ENCODE measurements at places on chromosomes 4 and X.

- DNase-seq, result no peak
Observed at GRCh38 chr4:78551420-78552351, at the start of gene ANXA3. Gene ANXA3 (plus strand): TSS chr4:78551770. CDS start chr4:78554474, 2,704 bp downstream.

GRCh38 chr4:118826723-118827444, 9.0 kb downstream of the SEC24D start:
- no peak for DNase-seq

DNA sequence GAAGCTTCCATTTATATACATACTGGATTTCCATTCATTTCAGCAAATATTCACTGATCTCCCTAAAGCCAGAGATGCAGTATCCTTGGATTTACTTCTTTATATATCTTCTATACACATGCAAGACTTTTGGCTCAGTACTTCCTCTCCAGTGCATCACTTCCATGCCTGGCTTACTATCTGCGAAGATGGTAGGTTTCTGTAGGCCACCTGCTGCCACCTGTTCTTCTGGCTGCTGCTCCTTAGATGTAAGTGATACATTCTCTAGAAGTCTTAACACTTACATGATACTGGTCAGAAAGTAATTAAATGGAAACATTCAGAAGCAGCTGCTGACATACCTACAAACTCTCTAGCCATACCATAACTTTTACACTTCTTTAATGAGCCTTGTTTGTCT, 48.9 kb downstream of the TBC1D9 start:
- no peak for DNase-seq

- no peak for DNase-seq
Observed at GRCh38 chr4:188053302-188053701, 56.1 kb downstream of the TRIML2 start.

- no peak for DNase-seq
Observed at GRCh38 chr4:148435654-148436406, 6.4 kb downstream of the NR3C2 start.

GRCh38 chr4:37389967-37390580, 145.5 kb downstream of the NWD2 start:
- DNase-seq, result peak; percentile 69

GRCh38 chr4:53703267-53703655, 112.0 kb upstream of the LNX1 start:
- no peak for DNase-seq

GRCh38 chr4:144667500-144667899, 21.5 kb downstream of the HHIP start:
- no peak for DNase-seq

- no peak for DNase-seq
Observed at GRCh38 chr4:145277011-145277410, 96.6 kb upstream of the OTUD4 start.

DNA sequence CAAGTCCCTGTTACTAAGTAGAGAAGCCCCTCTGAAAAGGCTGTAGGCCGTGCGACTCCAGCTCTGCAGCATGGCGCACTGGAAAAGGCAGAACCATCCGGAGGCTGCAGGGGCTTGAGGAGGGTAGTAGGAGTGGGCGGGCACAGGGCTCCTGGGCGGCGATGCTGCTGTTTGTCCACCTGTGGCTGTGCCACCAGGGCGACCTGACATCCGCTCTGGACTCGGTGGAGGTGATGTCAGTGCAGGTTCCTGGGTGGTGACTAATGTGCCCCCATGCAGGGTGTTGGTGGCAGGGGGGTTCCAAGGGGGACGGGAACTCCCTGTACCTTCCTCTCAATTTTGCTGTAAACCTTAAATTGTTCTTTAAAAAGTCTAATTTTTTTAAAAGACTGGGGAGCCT, 58.3 kb downstream of the PCGF3 start:
- no peak for DNase-seq

- DNase-seq, result no peak
Observed at GRCh38 chrX:57643698-57644097, 36.4 kb downstream of the NLRP2B start.

DNA sequence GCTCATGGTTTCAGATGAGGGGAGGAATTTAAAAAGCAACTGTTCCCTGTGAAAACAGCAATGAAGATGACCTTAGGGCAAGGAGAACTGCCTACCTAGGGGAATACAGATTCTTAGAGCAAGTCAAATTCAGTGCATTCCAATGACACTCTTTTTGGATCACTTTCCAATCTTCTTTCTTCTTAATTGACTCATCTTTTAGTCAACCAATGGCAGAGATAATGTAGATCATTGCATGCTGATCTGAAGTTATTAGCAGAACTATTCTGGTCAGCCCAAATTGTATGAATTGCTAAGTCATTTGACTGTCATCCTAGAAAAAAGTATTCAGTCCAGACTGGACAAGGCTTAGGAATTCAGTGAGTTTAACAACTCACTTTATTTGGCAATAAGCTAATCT, 12.6 kb upstream of the NR3C2 start:
- DNase-seq, result no peak

DNA sequence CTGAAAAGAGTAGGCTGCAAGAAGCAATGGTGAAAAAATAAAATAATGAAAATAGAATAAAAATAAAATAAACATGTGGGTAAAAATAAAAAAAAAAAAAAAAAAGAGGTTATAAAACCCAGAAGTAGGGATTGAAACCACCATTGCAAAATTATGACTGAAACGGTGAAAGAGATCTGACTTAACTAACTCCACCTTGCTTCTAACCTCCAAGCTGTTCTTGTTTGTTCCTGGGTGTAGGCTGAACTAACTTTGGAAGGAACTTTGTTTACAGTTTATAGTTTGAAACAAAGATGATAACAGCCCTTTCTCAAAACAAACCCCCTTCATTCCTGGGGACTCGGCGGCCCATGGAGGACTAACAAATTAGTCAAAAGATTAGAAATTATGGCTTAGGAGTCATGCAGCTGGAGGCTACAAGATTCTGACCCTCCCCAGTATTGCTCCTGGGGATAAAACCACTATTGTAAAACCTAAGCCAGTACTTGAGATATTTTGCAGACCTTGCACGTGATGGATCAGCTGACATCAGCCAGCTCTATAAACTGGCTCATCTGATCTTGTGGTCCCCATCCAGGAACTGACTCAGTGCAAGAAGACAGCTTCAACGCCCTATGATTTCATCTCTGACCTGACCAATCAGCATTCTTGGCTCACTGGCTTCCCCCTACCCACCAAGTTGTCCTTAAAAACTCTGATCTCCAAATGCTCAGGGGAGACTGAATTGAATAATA, 30.4 kb downstream of the DDX60L start:
- DNase-seq, result peak; percentile 12

- DNase-seq, result peak; percentile 95
Observed at GRCh38 chr4:183335369-183335940, 13.2 kb upstream of the CLDN24 start.

DNA sequence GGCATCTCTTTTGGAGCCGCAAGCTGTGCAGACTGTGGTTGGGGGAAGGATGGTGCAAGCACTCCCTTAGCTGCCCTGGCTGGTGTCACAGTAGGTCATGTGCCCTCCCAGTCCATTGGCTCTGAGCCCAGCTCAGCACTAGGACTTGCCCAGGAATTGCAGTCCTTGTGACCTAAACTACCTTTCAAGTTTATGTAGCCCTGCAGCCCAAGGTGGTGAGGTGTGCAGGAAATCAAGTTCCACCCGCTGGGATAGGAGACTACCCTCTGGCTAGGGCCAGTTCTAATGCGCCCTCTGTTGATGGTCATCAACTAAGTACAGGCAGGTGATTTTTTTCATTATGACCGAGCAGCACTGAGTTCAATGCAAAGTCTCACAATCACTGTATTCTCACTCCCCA, 335.2 kb downstream of the UBE2NL start:
- DNase-seq, result no peak

DNA sequence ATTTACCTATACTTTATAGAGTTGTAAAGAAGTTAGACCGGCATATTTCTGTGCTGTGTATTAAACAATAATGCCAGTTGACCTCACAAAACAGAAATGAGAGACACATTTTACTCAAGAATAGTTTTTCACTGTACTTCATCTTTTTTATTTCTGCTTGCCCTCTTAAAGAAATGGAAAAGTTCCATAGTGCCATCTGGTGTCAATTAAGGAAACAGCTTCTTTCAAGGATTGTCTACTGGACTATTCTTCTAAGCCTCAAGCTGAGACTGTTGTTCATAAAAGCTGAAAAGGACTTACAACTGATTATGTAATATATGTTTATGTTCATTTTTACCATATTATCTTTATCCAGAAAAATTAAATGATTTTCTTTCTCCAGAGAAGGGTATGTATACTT, 1523.7 kb downstream of the ARAP2 start:
- no peak for DNase-seq

DNA sequence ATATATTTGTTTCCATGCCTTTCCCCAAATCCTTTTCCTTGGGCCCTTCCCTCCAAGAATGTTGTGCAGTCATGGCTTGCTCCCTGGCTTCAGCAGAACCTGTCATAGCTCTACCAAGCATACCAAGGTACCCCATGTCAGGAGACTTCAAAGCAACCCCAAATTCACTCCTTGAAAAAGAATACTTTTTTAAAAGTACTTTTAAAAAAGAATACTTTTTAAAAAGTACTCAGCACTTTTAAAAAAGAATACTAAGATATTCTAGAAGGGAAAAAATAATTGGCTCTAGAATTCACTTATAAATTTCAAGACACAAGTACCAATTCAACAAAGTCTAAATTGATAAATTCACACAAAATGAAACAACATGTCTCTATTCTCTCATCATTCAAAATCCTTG, 76.0 kb downstream of the NR3C2 start:
- no peak for DNase-seq

- no peak for DNase-seq
Observed at GRCh38 chr4:96326846-96327245, 487.0 kb downstream of the PDHA2 start.

DNA sequence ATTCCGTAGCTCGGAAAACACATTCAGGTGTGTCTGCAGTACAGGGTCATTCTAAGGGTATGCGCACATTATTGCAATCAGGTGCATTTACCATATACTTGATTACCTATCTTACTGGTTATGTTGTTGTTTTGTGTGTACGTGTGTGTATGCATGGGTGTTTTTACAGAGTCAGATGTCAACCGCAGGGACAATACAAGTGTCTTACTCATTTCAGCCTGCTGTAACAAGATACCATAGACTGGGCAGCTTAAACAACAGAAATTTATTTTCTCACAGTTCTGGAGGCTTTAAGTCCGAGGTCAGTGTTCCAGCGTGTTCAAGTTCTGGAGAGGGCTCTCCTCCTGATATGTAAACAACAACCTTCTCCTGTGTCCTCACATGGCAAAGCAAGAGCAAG, 316.7 kb downstream of the DMD start:
- DNase-seq, result no peak

DNA sequence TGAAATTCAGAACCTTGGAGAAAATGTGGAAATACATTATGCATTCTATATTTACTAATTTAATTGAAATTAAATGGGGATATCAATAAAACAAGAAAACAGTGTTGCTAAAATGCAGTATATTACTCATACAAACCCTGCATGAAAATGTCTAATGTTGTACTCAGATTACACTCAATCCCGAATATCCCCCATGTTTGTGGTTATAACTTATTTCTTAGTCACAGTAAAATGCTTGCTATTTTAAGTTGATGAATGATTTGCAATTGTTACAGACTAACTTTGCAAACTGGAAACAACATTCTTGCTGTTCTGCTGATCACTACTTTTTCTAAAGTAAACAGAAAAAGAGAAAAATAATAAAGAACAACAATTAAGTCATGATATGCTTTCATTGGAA, 33.1 kb upstream of the ANXA10 start:
- no peak for DNase-seq

GRCh38 chrX:120450163-120450562, 18.9 kb downstream of the LAMP2 start:
- no peak for DNase-seq

DNA sequence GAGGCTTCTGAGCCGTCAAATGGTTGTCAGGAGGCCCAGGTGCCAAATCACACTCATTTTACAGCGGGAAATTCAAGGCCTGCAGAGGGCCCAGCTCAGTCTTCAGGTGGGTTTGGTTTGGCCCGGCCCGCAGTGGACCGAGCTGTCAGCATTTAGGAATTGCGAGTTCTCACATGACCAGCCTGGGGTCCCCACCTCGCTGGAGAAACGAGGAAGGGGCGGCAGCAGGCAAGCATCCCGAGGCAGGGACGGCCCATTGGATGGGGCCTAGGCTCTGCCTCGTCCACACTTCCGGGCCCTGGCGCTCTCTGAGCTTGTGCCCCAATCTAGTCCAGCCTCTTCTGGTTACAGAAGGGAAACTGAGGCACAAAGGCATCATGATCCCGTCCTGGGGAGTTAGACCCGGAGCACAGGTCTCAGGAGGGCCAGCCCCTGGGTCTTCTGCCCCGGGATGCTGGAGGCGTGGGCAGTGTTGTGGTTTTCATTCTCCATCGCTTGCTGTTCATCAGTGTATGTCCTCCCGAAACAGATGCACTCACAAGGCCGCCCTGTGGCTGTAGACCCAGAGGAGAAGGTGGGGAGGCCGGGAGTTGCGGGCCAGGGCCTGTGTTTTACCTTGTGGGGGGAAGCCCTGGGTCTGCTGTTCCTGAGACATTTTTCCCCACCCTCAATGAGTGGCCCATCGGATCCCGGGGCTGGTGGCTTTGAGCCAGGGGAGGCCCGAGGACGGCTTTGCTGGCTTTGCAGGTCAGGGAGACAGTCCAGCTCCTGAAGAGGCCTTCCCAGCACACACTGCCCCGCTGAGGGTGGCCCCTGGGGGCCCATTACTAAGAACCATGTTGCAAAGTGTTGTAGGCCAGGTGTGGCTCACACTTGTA, 8.9 kb downstream of the PSAPL1 start:
- no peak for DNase-seq

DNA sequence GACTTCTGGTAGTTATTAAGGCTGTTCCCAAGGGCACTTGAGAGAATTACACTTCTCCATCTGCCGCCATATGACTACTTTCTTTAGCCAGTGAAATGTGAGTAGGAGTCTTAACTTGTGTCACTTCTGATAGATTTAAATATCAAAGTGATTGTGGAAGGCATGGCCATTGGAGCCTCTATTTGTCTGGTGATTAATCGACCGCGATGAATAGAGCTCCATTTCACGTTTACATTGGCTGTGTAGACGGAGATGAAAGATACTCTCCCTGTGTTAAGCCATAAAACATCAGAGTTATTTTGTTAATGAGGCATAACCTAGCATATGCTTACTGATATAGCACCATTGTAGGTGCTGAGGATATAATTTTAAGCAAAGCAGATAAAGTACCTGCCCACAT, 852.4 kb downstream of the CCSER1 start:
- no peak for DNase-seq

GRCh38 chr4:186092296-186092695, 12.2 kb upstream of the FAM149A start:
- no peak for DNase-seq

DNA sequence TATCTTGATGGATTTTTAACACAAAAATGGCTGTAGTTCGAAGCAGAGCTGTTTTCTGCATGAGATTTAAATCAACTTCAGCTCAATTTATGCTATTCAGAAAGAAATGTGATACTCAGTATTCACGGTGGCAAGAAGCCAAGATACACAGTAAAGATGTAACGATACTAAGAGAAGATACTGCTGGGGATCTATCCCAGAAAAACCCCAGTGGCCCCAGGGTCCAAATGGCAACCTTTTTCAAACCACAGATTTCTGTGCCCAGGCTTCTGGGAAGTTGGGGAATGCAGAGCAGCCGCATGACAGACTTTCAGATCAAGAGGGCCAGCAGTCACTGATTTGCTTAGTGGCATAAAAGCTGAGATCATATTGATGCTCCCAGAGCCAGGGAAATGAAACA, 353.9 kb downstream of the AFF2 start:
- DNase-seq, result no peak

GRCh38 chr4:70705183-70706043, 16.4 kb upstream of the RUFY3 start:
- peak; percentile 62 for DNase-seq

- DNase-seq, result no peak
Observed at GRCh38 chr4:38204339-38205035, 244.3 kb downstream of the PTTG2 start.

- DNase-seq, result no peak
Observed at GRCh38 chr4:120770897-120771296, 151.6 kb downstream of the PRDM5 start.
